Neuronal stem cell (in vitro differentiated cells): ENCODE measurements at places on chromosomes 11 and 22.

DNA sequence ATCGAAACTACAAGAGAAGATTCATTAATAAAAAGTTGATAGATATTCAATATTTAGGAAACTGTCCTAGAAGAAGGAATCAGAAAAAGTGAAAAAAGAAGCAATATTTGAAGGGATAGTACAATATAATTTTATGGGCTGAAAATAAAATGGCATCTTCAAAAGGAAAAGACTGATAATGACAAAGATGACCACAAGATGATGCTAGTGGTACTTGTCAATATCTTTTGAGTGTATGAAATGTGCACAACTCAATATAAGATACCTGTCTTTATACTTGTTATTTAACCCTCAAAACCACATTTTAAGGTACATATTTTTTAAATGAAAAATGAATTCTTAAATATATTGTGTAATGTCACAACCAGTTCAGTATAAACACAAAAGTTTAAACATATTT is 1059.6 kb upstream of the RAG2 start:
- DNase-seq: no peak

GRCh38 chr11:2400762-2401435 is 349 bp downstream of the TSSC4 start:
- DNase-seq: no peak

DNA sequence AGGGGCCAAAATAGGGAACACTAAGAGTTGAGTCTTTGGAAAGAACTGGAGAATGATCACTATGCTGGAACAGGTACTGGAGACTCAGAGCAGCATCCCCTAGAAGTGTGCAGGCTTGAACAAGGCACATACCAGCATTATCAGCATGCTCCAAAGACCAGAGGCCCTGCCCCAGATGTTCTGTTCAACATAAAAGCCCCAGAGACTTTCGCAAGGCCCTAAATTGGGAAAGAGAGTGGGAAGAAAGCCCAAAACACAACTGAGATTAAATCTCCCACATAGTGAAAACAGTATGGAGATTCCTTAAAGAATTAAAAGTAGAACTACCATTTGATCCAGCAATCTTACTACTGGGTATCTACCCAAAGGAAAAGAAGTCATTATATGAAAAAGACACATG is 9.4 kb downstream of the CNGA4 start:
- no peak for DNase-seq

DNA sequence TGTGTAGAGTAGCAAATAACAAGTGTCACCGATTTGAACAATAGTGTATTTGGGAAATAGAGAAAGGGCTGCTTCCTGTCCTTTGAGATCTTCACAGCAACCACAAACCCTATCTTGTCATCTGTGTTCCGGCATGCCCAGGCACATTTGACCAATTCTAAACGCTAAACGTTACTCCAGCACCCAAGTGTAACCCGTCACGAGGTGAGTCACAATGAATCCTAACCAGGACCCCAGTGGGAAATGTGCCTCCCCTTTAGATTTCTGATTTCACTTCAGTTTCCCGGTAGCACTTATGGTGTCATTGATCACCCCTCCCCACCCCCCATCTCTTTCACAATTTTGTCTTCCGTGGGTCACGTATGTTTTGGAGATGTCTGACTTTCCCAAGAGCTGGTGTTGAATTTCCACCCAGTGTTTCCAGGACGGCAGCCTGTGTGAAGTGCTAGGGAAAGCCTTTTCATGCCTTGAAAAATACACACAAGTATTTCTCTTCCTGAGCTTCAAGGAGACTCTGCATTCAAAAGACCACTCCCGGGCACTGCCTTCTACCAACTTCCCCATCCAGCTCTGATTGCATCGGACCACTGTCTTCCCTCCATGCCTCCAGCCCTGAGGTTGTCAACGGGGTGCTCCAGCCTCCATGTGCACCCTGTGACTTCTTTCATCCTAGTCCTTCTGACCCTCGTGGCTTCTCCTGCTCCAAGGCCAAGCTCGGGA is 10.5 kb upstream of the C11orf24 start:
- DNase-seq: no peak

GRCh38 chr11:109425554-109425953 is 3.6 kb downstream of the C11orf87 start:
- no peak for DNase-seq

DNA sequence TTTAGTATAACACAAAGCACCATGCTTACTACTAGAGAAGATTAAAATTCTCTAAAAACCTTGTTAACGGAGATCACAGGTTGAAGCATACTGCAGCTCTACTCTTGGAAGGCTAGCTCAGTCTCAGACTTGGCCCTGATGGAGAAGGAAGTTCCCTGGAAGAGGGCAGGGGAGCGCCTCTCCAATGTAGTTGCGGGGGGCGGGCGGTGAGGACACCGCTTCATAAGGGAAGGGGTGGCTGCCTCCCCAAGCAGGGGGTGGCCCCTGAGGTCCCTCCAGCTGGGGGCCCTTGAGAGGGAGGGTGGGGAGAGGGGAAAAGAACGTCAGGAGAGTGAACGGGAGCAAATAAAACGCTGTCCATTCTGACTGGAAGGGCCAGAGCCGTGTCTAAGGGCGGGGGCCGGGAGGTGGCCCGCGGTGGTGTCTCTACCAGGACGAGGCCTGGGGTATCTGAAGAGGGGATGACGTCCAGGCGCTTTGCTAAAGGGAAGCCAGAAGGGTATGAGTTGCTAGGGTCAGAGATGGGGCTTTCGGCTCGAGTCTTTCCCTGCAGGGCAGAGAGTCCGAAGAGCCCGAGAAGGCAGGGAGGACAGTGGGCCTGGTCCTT is 553 bp upstream of the USP47 start:
- DNase-seq: no peak

DNA sequence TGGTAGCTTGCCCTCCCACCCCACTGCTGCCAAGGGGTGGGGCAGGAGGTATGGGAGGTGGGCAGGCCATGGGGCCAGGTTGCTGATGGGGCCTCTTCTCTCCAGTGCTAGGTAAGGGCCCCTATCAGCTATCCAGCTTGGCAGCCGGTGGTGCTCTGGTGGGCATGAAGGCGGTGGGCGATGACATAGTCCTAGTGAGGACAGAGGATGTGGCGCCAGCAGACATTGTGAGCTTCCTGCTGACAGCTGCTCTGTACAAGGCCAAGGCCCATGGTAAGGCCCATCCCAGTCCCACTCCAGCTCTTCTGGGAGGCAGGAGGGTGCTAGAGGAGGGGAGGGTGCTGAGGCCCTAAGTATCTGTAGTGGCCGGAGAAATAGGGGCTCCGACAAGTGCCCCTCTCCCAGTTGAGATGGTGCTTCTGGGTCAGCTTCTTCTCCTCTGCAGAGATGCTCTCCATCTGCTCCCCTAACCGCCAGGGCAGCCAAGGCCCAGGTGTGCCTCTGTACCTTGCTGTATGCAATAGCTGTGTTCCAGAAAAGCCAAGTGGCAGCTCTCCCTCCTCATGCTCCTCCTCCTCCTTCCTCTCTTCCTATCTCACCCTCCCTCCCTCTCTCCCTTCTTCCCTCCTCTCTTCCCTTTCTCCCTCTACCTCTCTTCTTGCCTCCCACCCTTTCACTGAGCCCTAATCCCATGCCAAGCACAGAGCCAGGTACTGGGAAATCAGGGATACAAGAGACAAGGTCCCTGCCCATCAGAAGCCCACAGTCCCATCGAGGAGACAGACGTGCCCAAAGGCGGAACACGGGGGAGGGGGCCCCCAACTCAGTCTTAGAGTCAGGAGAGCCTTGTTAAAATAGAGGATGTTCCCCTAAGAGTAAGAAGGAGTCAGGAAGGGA is 55.3 kb downstream of the OTOG start:
- DNase-seq: no peak

DNA sequence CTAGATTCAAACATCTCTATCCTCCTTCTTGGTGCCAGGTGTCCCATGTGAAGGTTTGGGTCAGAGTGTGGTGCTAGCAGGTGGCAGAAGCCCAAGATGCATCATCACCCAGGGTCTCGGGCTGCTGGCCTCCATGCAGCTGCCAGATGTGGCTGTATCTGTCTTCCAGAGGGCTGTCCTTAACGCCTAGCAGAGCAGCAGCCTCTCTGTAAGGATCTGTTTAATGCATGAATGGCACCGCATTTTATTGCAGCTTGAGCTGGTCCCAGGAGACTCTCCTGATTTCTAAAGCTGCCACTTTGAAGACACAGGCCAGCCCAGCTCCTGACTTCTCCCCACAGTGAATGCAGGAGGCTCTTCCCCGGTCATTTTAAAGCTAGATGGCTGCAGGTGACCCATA is 26.3 kb downstream of the SLC1A2 start:
- no peak for DNase-seq

- DNase-seq: no peak
These were observed 120.8 kb upstream of the POU2AF2 start for GRCh38 chr11:111124724-111125123.

DNA sequence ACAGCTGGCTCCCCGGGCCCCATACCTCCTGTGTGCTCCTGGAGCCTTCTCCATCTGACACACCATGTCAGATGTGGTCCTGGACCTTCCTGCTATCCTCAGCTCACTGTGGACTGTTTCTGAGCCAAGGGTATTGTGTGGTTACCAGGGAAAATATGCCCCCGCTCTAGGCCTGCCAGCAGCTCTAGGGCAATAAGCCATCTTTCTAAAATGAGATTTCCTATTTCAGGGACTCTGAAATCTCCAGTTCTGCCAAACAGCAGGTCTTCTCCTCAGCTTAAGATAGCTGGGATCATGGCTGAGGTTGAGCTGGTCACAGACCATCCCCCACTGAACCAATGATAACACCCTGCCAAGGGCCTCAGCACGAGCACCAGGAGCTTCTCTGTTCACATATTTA is 227.6 kb downstream of the ST3GAL4 start:
- no peak for DNase-seq

DNA sequence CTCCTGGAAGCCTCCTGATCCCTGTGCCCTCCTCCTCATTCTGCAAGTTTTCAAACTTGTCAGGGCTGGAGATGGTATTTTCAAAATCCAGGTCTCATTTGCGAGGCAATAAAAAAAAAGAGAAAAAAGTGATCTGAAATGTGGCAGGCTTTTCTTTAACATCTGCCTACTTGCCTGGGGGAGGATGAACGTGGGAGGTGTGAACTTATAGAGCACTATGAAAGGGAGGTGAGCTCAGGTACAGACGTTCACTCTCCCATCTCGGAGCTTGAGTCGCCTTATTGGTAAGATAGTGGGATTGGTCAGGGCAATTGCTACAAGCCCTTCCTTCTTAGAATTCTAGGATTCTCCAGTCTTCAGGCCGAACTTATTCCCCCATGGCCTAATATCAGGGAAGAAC is 104.8 kb upstream of the CADM1 start:
- DNase-seq: no peak

- no peak for DNase-seq
These were observed 16.4 kb downstream of the IL17REL start for GRCh38 chr22:49996119-49996517.

DNA sequence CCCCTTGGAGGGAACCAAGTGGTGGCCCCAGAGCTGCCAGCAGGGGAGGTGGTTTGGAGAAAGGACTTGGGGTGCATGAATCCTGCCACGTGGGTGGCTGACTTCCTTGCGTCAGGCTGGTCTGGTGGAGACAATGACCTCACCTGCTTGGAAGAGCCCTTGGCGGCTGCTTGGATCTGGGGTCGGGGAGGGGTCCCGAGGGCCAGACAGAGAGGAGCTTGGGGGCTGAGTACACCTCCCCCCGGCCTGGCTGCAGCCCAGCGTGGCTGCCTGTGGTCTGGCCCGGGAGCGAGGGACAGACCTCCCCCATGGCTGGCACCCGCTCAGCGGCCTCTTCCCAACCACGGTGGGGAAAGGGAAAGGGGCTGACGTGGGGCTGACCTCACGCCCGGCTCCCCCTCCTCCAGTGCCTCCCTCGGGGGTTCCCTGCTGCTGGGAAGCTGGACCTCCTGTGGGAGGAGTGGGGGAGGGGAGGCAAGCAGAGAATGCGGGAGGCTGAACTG is 13.8 kb downstream of the LIF start:
- no peak for DNase-seq

DNA sequence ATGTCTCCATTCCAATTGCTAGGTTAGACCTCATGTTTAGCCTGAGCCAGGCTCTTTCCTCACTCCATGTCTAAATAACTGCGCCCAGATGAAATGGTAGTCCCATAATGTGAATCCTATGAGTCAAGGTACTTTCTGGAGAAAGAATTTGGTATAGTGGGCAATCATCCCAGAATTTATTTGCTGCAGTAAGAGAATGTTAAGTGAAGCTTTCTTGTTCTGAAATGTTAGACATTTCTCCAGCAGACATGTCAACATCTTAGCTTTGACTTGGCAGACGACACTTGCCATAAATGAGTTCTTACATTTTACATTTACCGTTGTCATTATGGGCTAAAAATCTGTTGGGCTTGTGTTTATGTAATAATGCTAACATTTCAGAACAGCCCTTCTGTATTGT is 165.2 kb downstream of the PGR start:
- no peak for DNase-seq

- DNase-seq: no peak
These were observed 139.5 kb upstream of the GUCY1A2 start for GRCh38 chr11:107157809-107158187.

GRCh38 chr11:124915541-124916369 is 3.3 kb upstream of the HEPN1 start:
- DNase-seq: no peak
